ENCODE measurements at places on chromosomes 3 and 15.

DNA sequence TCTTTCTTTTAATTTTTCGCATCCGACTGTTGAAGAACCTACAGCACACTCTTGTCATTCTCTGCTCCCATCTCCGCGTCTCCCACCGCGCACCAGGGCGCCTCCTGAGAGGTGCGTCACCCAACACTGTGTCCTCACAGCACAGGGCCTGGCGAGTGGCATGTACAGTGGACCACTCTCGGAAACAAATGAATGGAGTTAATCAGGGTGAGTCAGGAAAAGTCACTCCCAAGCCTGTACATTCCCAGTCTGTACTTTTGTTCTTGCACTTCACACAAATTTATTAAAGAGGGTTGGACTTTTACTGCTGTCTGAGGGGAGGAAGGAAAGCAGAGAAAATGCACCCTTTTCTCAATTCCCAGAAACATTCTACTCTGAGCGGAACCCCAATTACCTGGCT lies 625 bp downstream of the COL6A6 start:
- H3K36me3 ChIP-seq: no peaks in the 10 kb centered on the region
- peaks cover 63% of the 10 kb centered on the region for H3K27me3 ChIP-seq
- H3K27ac ChIP-seq: no peak overlapping the region
- H3K4me1 ChIP-seq: no peaks in the 10 kb centered on the region

DNA sequence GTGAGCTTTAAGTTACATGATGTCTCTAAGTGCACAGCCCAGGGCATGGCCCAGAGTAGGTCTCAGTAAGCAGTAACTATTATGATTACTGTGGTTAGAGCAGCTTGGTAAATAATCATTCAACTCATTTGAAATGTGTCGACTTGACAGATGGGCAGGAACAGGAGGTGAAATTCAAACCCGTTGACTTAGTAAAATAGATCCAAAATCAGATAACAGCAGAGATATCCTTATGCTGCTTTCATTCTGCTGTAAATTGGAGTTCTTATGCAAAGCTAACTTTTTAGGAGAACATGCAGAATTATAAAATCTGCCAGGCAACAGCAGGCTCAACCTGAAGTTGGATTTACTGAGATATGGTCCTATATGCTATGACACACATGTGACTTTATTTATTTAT lies 118.7 kb upstream of the KLHL25 start:
- H3K4me3 ChIP-seq: no peak overlapping the region
- no peak overlapping the region for H3K27ac ChIP-seq

- H3K27me3 ChIP-seq: no peaks in the 10 kb centered on the region
- H3K27ac ChIP-seq: no peak overlapping the region
- no peaks in the 10 kb centered on the region for H3K36me3 ChIP-seq
- H3K4me1 ChIP-seq: peaks cover 36% of the 10 kb centered on the region
Observed at GRCh38 chr3:42183991-42184632, 81.9 kb downstream of the CCK start.

DNA sequence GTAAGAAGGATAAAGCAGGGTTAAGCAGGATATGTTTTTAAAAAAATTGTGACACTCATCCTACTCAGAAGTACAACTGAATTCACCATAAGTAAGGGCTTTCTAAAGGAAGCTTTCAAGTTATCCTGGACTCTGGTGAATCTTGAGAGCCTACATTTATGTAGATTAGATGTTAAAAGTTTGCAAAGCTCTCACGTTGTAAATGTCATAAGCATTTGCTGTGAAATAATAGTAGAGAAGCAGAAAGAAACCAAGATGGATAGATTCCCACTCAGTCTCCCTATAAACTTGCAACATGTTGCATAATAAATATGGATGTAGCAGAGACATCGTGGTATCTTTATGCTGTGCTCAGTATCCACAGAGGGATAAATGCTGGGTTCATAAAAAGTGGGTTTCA lies 77.0 kb downstream of the LRRC3B start:
- H3K4me3 ChIP-seq: no peak overlapping the region
- H3K27ac ChIP-seq: no peak overlapping the region
- DNase-seq: no peak
- H3K27me3 ChIP-seq: no peaks in the 10 kb centered on the region
- no peaks in the 10 kb centered on the region for H3K36me3 ChIP-seq

DNA sequence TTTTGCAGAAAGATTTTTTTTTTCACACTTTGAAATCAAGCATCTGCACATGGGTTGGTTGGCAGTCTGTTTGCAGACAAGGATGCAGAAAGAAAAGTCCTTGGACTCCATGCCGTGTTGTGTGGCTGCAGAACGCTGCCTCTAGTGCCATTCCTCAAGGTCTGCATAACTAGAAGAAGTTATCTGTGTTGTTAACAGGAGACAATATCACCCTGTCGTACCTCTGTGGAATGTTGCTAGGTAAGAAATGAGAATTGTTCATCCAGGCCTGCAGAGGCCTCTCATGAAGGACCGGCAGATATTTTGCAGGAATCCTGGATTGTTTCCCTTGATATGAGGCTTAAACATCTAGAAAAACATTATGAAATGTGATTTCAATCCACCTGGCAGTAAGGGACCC lies 58.5 kb upstream of the PPARG start:
- H3K4me1 ChIP-seq: peaks cover 2% of the 10 kb centered on the region
- no peak overlapping the region for H3K27ac ChIP-seq
- no peak overlapping the region for H3K4me3 ChIP-seq
- DNase-seq: no peak
- no peaks in the 10 kb centered on the region for H3K27me3 ChIP-seq

GRCh38 chr15:82805994-82806406 lies at the start of gene FSD2:
TSS of gene FSD2 (minus strand) at chr15:82806069. CDS start at chr15:82787390, 18,679 bp downstream.
- no peaks in the 10 kb centered on the region for H3K36me3 ChIP-seq
- H3K27ac ChIP-seq: no peak within 1 kb of the TSS
- DNase-seq: no peak
- 0 out of 2 replicates have a peak, but pooled peaks cover 5% of the 10 kb centered on the region for H3K4me1 ChIP-seq

GRCh38 chr15:74906067-74906449 lies 593 bp downstream of the FAM219B start:
- H3K27ac ChIP-seq: peak overlapping the region; percentile 89
- H3K4me1 ChIP-seq: peaks cover 17% of the 10 kb centered on the region
- DNase-seq: no peak
- peaks cover 4% of the 10 kb centered on the region for H3K36me3 ChIP-seq
- H3K27me3 ChIP-seq: no peaks in the 10 kb centered on the region
- H3K4me3 ChIP-seq: peak overlapping the region; percentile 73

- H3K4me3 ChIP-seq: no peak overlapping the region
- DNase-seq: no peak
- H3K36me3 ChIP-seq: no peaks in the 10 kb centered on the region
- no peak overlapping the region for H3K27ac ChIP-seq
- H3K27me3 ChIP-seq: no peaks in the 10 kb centered on the region
- no peaks in the 10 kb centered on the region for H3K4me1 ChIP-seq
Observed at GRCh38 chr3:46416125-46416810, 9.2 kb downstream of the CCRL2 start.

DNA sequence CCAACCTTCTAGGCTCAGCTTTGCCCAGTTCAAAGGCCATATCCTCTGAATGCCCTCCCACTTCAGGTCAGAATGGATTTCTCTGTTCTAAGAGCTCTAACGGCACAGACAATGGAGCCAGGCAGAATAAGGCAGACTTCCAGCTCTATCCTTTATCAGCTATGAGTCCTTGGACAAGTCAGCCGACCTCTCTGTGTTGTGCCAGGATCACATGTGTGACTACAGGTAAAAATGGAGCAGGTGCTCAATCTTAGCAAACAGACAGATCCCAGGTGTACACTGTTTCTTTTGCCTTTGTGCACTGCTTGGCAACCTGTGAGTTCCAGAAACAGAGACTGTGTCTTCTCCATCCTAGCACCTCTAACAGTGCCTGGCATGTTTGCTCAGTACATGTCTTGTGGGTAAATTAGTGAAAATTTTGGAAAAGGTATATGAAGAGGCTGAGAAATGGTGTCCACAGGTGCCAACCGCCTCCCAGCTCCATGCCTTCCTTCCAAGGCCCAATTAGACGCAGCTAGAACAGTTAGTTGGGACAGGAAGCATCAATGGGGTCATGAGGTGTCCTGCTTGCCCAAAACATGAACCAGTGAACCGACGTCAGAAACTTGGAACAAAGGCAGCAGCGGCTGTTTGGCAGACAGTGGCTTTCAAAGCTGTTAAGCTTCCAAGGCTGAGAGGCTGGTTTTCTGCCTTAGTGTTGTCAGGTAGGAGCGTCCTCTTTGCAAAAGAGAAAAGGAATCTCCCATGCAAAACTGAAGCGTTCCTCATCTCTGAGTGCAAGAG lies 28.7 kb downstream of the TLE3 start:
- no peaks in the 10 kb centered on the region for H3K4me1 ChIP-seq
- no peak for DNase-seq
- no peaks in the 10 kb centered on the region for H3K27me3 ChIP-seq
- no peak overlapping the region for H3K4me3 ChIP-seq

- no peak overlapping the region for H3K4me3 ChIP-seq
- H3K36me3 ChIP-seq: no peaks in the 10 kb centered on the region
- H3K4me1 ChIP-seq: no peaks in the 10 kb centered on the region
- peak; percentile 21 for DNase-seq
- H3K27me3 ChIP-seq: no peaks in the 10 kb centered on the region
- no peak overlapping the region for H3K27ac ChIP-seq
Observed at GRCh38 chr15:61835496-61836106, 224.6 kb downstream of the VPS13C start.

DNA sequence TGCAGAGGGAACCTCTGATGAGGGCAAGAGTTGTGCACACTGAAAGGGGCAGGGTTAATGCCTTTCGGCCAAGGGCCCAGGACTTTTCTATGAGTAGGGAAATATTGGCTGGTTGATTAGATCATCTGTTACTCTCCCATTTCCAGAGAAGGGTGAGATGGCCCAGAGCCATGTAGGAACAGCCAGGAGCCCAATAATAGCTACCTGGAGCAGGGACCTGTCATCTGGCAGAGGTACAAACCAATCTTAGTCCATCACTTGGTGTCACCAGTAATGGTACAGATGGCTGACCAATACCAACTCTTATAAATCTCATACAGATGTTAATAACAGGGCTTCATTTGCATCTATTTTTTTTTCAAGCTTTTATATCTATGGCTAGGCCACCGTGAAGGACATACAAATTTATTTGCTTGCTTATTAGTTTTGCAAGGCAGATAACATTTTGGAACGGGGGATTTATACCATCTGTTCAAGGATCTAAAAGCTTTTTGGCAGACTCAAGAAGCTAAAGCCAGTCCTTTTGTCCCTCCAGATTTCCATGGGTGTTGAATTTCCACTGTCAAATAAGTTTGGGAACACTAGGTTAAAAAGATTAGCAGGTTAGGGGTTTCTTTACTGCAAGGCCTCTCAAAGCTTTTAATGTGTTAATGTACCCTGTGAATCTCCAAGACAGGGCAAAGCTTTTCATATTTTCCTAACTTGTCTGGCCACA lies 79.3 kb downstream of the TNIK start:
- no peak overlapping the region for H3K27ac ChIP-seq
- H3K27me3 ChIP-seq: no peaks in the 10 kb centered on the region
- 0 out of 2 replicates have a peak, but pooled peaks cover 4% of the 10 kb centered on the region for H3K4me1 ChIP-seq
- H3K4me3 ChIP-seq: no peak overlapping the region

DNA sequence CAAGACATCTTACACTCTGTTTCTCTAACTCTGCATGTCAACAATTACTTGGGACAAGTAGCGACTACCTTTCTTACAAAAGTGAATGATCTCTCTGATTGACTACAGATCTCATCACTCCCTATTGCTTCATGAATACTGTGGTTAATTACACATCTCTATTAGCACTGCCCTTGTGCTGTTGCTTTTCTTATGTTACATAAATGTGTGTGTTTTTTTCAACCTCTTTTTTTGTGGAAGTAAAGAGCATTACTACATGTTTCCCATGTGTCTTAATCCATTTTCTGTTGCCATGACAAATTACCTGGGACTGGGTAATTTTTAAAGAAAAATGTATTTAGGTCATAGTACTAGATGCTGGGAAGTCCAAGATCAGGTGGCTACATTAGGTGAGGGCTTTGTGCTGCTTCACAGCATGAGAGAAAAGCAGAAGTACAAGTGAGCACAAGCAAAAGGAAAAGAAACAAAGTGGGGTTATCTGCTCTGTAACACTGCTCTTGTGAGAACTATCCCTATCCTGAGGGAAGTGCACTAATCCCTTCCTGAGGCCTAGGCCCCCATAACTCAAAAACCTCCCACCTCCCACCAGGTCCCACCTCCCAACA lies 298.2 kb upstream of the SATB1 start:
- H3K27ac ChIP-seq: no peak overlapping the region
- H3K27me3 ChIP-seq: no peaks in the 10 kb centered on the region
- H3K4me3 ChIP-seq: no peak overlapping the region

DNA sequence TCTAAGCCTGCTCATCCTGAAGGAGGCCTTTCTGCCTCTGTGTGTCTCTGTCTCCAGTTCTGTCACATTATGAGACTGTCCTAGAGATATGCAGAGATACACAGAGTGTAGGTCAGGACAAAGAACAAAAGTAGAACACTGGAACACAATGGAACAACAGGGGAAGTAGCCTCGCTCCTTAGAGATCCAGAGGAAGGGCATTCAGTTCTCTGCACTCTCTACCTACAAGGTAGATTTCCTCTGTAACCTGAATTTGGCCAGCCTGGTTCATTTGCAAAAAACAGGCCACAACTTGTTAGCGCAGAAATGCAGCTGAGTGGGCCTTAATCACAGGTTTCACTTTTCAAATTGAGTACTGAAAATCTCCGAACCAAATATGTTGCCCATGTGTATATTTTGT lies 19.4 kb downstream of the NEK10 start:
- no peaks in the 10 kb centered on the region for H3K27me3 ChIP-seq
- no peaks in the 10 kb centered on the region for H3K4me1 ChIP-seq
- no peak overlapping the region for H3K27ac ChIP-seq
- DNase-seq: no peak
- H3K36me3 ChIP-seq: no peaks in the 10 kb centered on the region

GRCh38 chr15:86001200-86001599 lies 78.5 kb upstream of the AGBL1 start:
- no peak overlapping the region for H3K27ac ChIP-seq
- H3K36me3 ChIP-seq: no peaks in the 10 kb centered on the region
- H3K4me1 ChIP-seq: no peaks in the 10 kb centered on the region
- H3K27me3 ChIP-seq: peaks cover 10% of the 10 kb centered on the region
- H3K4me3 ChIP-seq: no peak overlapping the region

DNA sequence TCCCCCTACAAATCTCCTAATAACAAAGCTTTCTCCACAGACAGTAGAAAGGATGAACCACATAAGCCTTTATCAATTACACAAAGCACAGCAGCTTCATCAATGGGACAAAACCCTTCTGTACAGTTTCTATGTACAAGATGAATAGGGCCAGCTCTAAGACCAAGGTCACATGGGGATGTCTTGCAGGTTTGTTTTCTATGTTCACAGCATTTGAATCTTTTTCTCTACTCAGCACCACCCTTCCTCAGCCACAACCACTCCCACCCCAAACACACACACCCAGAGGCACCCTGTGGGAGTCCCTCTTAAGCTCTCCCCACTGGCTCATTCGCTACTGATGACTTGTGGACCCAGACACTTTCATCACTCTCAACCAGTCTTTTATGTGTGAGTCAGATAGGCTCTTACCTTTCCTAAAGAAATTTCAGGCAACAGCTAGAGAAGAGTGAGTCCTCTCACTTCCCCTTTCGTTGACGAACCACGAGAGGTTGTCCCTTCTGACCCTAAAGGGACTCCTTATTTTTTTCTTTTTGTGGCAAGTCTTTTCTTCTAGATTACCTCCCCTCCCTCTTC lies 57.9 kb downstream of the ARHGAP31 start:
- H3K4me1 ChIP-seq: no peaks in the 10 kb centered on the region
- 0 out of 2 replicates have a peak, but pooled peaks cover 7% of the 10 kb centered on the region for H3K27me3 ChIP-seq
- H3K36me3 ChIP-seq: no peaks in the 10 kb centered on the region
- no peak overlapping the region for H3K4me3 ChIP-seq
- no peak for DNase-seq

- H3K36me3 ChIP-seq: peaks cover 31% of the 10 kb centered on the region
- no peak overlapping the region for H3K27ac ChIP-seq
- H3K4me3 ChIP-seq: no peak overlapping the region
- DNase-seq: no peak
- H3K4me1 ChIP-seq: peaks cover 31% of the 10 kb centered on the region
- H3K27me3 ChIP-seq: no peaks in the 10 kb centered on the region
Observed at GRCh38 chr3:52124126-52124525, 30.1 kb downstream of the POC1A start.
